Keratinocyte (primary cell): ENCODE measurements at places on chromosomes 7 and 10.
A peak's percentile ranks its signal among the peaks of the same experiment; 100 is the strongest.

GRCh38 chr7:102111061-102112041 lies 175.3 kb upstream of the SH2B2 start:
- no peak for DNase-seq

GRCh38 chr7:26447116-26447515 lies 155.5 kb downstream of the SNX10 start:
- no peak for DNase-seq

GRCh38 chr7:150443793-150444540 lies 6.5 kb upstream of the GIMAP8 start:
- no peak for DNase-seq

DNA sequence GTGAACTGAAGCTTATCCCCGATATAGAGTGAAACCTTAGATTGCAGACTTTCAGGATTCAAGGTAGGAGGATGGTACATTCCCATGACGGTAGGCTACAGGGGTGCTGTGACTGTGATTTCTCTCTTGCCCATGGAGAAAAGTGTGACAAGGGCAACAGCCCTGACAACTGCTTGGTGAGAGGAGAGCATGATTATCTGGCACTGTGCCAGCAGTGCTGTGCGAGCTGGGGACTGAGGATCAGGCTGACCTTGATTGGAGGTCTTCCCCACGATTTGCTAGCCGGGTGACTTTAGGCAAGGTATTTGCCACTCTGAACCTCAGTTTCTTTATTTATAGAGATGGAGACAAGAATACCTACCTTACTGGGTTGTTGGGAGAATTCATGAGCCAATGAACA lies 229.5 kb downstream of the PTEN start:
- DNase-seq = no peak

DNA sequence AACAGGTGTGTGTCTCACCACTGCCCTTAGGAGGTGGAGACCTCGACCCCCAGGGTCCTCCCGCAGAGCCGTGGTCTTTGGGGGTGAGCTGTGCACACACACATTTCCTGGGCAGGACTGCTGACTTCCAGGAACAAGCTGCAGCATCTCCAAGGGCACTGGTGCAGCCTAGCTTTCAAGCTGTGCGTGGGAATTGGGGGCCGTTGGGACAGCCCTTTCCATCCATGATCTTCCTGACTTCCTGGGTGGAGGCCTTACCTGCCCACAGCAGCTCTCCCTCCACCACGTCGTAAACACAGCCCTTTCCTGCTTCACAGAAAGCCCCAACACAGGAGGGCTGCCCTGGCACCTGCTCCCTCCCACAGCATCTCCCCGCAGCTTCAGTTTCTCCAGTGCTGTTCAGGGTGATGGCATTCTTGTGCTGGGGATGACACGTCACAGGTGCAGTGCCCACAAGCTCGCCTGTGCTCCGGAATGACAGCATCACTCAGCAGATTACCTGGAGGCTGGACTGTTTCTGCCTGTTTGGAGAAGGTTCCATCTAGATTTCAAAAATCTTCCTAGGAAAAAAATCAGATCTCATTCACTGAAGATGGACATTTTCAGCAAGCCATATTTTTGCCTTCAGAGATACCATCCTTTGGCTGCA lies 208.0 kb upstream of the PPP2R2D start:
- no peak for DNase-seq

DNA sequence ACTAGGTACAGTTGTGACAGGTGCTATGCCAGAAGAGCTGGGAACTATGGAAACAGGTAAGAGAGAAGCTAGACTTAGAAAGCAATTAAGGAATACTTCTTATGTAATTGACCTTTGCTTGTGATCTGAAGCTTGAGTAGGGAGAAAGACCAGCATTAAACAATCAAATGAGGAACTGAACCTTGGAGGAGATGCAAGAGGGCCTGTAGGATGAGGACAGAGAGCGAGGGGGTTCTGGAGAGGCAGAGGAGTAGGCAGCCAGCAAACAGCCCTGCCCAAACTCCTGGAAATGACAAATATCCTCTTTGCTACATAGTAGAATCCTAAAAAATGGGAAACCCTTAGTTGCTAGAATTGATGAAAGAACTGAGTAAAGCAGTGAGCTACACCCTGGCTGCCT lies 41.6 kb upstream of the FAM204A start:
- no peak for DNase-seq

GRCh38 chr7:2970861-2971260 lies 72.8 kb downstream of the CARD11 start:
- no peak for DNase-seq

- no peak for DNase-seq
Observed at GRCh38 chr10:22580711-22581110, 133.7 kb downstream of the PIP4K2A start.

- no peak for DNase-seq
Observed at GRCh38 chr10:64813391-64813790, 1292.2 kb downstream of the REEP3 start.

- no peak for DNase-seq
Observed at GRCh38 chr7:154566877-154567276, 436.0 kb downstream of the PAXIP1 start.

DNA sequence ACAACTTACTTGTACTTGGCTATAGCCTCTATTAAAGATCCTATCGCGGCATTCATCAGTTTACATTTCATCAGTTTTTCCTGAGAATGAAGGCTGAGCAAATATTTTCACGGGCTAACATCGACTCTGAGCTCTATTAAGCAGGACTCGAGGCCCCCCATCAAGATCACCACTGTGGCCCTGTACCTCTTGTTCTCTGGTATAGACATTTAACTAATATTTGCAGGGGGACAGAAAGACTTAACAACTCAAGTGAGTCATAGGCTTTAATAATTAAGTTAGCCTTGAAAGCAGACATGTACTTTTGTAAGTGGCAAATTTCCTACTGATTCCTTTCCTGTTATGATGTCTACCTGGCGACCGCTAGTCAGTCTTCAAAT lies 45.4 kb downstream of the DOCK4 start:
- DNase-seq = no peak

GRCh38 chr7:151904270-151904669 lies 27.4 kb upstream of the PRKAG2 start:
- DNase-seq = no peak

DNA sequence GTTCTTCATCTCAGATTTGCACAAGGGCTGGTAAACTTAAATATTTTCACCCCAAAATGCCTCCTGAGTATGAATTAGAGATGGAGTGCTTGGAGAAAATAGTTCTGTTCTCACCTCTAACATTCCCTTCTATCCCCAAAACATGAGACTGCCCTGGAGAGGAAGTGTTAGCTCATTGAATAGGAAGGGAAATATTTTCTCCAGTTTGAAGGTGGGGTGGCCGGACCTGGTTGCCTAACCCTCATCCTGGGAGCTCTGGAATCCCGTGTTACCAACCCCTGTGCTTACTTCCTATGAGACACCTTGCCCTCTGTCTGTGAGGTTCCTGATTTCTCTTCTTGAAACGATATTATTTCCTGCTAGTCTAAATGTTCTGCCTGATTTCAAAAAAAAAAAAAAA lies 779 bp downstream of the IFIT2 start:
- DNase-seq = no peak

- no peak for DNase-seq
Observed at GRCh38 chr7:1296356-1296981, 63.8 kb downstream of the UNCX start.

DNA sequence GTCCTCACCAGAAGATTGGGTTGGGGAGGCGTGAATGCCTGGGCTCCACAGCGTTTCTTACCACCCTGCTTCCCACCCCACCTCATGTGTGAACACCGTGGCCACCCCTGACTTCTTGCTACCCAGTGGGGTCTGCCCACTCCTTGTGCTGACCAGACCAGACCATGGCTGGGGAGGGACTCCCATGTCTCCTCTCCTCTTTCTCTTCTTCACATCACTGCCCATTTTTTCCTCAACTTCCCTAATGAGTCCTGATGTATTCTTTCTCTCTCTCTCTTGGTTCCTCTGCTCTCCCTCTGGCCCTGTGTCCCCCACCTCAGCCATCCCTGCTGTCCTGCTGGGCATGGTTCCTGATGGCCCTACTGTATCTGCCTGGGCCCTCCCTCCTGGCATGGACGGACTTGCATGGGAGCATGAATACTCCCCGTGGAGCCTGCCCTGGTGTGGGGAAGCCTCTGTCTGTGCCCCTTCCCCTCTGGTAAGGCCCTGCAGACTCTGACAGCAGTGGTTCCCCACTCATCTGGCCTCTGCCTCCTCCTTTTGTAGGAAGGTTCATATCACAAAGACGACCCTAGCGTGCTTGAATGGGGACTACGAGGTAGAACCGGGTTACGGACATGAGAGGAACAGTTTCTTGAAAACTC lies 85.5 kb downstream of the ADCY1 start:
- DNase-seq = no peak

- DNase-seq = peak; percentile 66
Observed at GRCh38 chr7:54985426-54986330, 33.1 kb upstream of the EGFR start.

- DNase-seq = no peak
Observed at GRCh38 chr10:69960606-69960987, 92.0 kb upstream of the MACROH2A2 start.

DNA sequence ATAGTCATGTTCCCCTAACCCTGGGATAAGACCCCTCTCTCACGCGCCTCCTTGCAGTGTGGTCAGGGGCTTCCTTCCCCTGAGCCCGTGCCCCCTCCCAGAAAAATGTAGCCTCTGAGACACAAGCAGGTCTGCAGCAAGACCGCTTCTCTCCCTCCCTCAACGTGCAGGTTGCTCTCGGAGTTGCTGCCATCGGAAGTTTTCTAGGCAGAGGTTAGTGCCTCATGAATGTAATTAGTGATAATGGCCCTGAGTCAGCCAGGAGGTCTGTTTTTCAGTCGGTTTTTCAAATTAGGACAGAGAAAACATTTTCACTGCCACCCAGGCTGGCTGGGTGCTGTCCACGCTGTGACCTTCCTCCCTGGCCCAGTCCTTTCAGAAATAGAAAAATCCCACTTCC lies 43.2 kb upstream of the PRLHR start:
- DNase-seq = no peak

DNA sequence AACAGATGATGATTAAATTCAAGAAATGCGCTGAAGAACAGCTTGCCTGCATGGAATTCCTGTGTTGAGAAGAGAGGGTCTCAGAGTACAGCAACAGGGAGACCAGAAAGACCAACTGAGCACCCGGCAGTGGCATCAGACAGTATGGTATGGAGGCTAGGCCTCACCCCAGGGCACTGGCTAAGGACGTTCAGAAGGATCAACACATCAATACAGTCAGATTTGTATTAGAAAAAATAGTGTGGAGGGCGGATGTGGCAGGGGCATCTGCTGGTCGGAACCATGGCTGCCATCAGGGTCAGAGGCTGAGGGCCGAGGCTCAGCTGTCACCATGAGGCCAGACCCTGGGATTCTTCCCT lies 142.1 kb downstream of the ADARB2 start:
- no peak for DNase-seq

DNA sequence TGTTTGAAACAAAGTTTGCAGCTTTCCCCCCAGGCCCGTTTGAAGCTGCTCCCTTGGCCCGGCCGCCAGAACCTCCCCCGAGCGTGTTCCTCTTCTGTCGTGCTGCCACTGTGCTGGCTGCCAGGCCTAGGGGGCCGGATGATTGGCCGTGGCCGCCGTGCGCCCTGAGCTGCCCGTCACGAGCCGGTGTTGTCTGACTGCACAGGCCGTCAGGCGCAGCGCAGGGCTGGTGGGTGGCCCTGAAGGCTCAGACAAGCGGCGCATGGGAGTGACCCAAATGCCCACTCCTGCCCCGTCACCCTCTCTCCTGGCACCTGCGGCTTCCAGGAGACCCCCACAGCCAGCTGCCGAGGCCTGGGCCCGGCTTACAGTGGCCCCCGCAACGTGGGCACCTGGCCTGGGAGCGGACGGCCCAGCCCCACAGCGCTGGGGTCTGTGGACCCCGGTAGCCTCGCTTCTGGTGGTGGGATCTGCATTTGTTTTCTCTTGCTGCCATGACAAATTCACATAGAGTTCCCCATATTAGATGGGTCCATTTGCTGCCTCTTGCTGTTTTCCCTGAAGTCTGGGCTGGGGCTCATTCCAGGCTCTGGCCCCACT lies 13.1 kb downstream of the JAKMIP3 start:
- no peak for DNase-seq

DNA sequence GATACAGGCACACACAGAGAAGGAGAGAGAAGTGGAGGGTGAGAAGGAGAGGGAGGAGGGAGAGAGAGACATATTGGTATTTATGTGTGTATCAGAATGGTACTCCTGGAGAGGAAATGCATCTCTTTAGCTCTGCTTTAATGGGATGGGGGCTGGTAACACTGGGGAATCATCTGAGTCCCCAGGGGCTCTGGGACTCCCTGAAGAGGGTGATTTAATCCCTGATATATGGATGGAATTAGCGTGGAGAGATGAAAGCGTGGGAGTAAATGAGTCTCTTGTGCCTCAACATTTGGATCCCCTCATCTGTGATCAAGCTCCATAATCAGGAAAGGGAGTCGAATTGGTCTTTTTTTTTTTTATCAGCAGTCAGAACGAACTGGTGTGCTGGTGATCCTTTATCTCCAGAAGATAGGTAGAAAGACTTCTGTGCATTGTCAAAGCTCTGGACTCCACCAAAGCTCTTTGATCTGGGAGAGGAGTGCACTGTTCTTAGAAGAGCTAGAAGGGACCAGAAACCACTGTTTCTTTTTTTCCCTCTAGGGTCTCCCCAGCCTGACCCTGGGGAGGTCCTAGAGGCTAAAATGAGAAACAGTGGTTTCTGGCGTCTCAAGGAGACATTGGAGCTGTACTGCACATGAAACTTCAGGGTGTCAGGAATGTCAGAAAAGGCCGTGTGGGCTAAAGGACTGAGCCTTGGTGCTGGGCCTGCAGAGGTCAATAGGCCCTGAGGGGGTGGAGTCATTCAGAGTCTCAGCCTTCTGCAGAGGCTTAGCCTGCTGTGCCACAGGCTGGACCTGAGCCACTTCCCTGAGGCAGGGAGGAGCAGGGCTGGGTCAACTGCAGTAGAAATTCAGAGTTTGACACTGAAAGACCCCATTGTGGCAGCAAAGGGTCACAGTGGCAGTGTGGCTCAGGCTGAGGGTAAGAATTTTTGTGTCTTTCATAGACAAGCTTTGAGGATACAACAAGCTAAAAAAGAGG lies 234.4 kb upstream of the SLC26A5 start:
- DNase-seq = no peak

GRCh38 chr7:211033-211714 lies 18.8 kb downstream of the FAM20C start:
- DNase-seq = no peak

GRCh38 chr7:84264396-84264795 lies 69.8 kb upstream of the SEMA3A start:
- no peak for DNase-seq

- no peak for DNase-seq
Observed at GRCh38 chr7:146874722-146875121, 758.1 kb downstream of the CNTNAP2 start.

DNA sequence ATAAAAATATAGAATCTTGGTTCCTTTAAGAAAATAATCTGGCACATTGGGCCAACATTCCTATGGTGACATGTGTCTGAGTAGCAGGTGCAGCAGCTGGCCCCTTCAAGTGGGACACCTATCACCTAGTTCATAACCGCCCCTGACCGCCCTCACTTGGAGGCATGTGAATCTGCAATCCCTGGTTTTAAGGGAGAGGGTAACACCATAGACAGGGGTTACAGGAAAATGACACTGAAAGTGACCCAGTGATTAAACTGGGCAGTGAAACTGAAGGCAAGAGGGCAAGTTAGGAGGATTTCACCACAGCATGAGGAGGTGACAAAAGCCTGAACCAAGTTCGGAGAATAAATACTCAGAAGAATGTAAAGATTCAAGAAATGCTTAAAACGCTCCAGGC lies 1.1 kb downstream of the RSU1 start:
- DNase-seq = no peak
